RPMI7951 (cell line): ENCODE measurements at places on chromosomes 6 and 20. TPM values are rescaled to one million over a fixed set of nuclear protein-coding genes. Genes with fewer than 3 reads are reported as not detected.

MSH5 gene
- 14.1 and 17.8 TPM in 2 replicates for total RNA-seq

GGTLC1 gene
- not detected in 2 replicates for total RNA-seq

SLC22A2 gene
- total RNA-seq, result not detected in 2 replicates

HFE gene
- total RNA-seq, result 11.6 and 12.1 TPM in 2 replicates

MICAL1 gene
- 19.9 and 22.3 TPM in 2 replicates for total RNA-seq

NAA20 gene
- total RNA-seq, result 156 and 167 TPM in 2 replicates

NOX3 gene
- total RNA-seq, result not detected in 2 replicates

C6orf141 gene
- 0.20 and 0.60 TPM in 2 replicates for total RNA-seq

BPI gene
- 0.24 and 0.29 TPM in 2 replicates for total RNA-seq

STK4 gene
- total RNA-seq, result 26.2 and 26.7 TPM in 2 replicates

KCNQ2 gene
- 0.10 and 2.5 TPM in 2 replicates for total RNA-seq

LST1 gene
- total RNA-seq, result not detected in 2 replicates

RBL1 gene
- total RNA-seq, result 34.6 and 36.5 TPM in 2 replicates

KCNB1 gene
- total RNA-seq, result not detected in 2 replicates

QKI gene
- total RNA-seq, result 147 and 192 TPM in 2 replicates
